WTC11 (cell line): ENCODE measurements at places on chromosomes 4 and X. TPM values are rescaled to one million over a fixed set of nuclear protein-coding genes. Genes with fewer than 3 reads are reported as not detected.

GRCh38 chr4:88908521-88908920 is 148.5 kb downstream of the FAM13A start:
- no peak for DNase-seq

- DNase-seq = no peak
Observed at GRCh38 chr4:75634281-75634680, 4.0 kb upstream of the CDKL2 start.

- DNase-seq = no peak
Observed at GRCh38 chr4:54780149-54780495, 122.4 kb downstream of the KIT start.

DNA sequence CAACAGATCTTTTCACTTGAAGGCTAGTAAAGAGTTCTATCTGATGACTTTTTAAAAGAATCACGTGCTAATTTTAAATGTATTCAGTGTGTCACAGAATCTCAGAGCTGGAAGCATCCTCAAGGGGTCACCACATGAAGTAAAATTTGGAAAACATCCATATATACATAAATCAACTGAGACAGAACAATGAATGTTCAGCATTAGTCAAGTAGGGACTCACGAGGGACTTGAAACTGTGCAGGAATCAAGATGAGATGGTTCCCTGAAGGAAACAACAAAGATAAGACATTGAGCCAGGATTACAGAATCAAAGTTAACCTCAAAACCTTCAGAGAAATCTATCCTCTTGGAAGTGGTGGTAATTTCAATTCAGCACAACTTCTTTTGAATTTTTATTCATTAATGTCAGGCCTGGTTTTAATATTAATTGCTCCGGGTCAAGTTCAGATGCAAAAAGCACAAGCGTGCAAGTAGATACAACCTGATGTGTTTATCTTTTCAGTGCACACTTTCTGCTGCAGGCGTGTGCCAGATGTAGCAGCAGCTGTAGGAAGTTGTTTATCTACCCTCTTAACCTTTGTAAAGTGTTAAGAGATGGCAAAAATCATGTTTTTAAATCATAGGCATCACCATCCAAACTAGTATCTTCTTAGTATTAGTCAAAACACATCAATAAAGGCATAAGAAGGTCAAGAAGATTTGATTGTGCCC is 87.7 kb upstream of the SRD5A3 start:
- no peak for DNase-seq

- no peak for DNase-seq
Observed at GRCh38 chr4:66197451-66197850, 527.2 kb upstream of the EPHA5 start.

DNA sequence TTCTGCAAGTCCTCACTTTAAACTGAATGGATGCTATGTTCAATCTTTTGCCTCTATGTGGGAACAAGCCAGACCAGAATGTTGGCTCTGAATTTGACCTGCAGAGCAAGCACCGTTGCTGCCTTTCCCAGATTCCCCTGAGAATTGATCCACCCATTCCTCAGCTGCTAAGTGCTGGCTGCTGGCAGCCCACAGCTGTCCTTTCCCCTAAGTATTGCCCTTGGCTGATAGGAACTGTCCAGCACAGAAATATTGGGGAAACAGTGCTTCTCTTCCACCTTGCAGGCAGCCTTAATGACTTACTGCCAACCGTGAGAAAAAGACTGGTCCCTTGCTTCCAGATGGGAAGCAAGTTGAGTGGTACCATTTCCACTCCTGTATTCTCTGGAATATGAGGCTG is 475.9 kb downstream of the PDHA2 start:
- no peak for DNase-seq

GRCh38 chrX:54496517-54496852 is 451 bp upstream of the FGD1 start:
- no peak for DNase-seq

GRCh38 chrX:88883200-88883599 is 136.2 kb downstream of the CPXCR1 start:
- no peak for DNase-seq

Gene OTC
- not detected in 3 replicates for total RNA-seq

Gene MAGEA6
- total RNA-seq = 0.30 to 1.0 TPM (median 0.60 TPM) in 3 replicates

Gene NWD2
- 0.05 to 0.07 TPM in 2 of 3 replicates, not detected in the other for total RNA-seq

Gene GSPT2
- 25.9 to 32.1 TPM (median 31.4 TPM) in 3 replicates for total RNA-seq

Gene BEX1
- total RNA-seq = 45.2 to 49.3 TPM (median 46.8 TPM) in 3 replicates

Gene LDB2
- 62.4 to 67.4 TPM (median 67.3 TPM) in 3 replicates for total RNA-seq
